ENCODE measurements at places on chromosomes 3 and 15. TPM values are rescaled to one million over a fixed set of nuclear protein-coding genes. Genes with fewer than 3 reads are reported as not detected.

The KY gene
- total RNA-seq: 10.2 TPM

The SLC12A8 gene
- total RNA-seq: 136 TPM

- DNase-seq: peak; percentile 97
These were observed at the start of gene AMOTL2 for GRCh38 chr3:134374105-134374790. Gene AMOTL2, minus strand, starts transcription at chr3:134374447. Its CDS starts 3,014 bp downstream, at chr3:134371433.

DNA sequence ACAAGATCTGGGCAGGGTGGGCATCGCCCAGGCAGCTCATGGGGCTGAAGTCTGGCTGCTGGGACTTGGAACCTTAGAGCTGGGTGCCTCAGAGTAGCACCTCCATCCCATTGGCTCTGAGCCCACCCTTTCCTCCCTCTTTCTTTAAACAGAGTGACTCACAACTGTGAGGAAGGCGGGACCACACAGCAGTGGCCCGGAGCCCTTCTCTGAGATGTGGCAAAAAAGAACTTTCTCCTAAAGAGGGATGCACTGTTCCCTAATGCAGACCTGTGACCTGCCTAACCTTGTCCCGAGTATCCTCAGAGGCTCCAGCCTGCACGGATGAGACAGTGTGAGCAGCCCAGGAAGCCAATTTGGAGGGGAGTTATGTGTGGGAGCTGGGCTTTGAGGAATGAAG, 23.6 kb downstream of the PRR20G start:
- no peak for DNase-seq

- no peak for DNase-seq
These were observed 17.9 kb downstream of the STT3B start for GRCh38 chr3:31550452-31551251.
